ENCODE measurements at places on chromosomes 5 and 9. TPM values are rescaled to one million over a fixed set of nuclear protein-coding genes. Genes with fewer than 3 reads are reported as not detected.

The CNTNAP3B gene
- 7.1 TPM for total RNA-seq

The NOP16 gene
- total RNA-seq: 35.0 TPM

The PCDHGA9 gene
- 5.3 TPM for total RNA-seq

The ACSL6 gene
- 1.1 TPM for total RNA-seq

DNA sequence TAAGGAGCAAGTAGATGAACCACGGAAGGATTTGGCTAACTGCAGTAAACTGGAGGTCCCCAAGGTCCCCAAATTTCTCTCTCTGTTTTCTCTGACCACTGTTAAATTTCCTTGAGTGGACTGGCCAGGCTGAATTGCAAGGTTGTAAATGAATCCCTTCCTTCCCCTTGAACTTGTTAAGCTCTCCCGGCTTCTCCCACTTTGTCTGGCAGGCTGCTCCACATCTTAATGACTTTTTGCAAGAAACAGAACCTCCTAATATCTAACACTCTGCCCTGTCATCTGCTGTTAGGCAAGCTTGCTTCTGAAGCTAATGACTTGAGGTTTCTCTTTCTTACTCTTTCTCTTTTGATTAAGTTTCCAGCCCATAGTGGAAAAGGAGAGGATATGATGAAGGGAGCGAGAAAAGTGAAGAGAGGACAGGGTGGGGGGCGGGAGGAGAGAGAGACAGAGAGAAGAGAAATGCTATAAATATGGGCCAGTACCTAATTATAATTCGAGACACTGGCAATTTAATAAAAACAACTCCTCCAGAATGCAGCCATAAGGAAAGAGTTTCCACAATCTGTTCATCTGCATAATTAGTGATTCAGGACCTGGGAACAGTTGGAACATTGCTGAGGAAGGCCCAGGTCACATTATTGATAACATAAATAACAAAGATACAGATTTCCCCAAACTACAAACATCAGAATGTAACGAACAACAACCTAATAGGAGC lies 437.3 kb upstream of the MPDZ start:
- no peak for DNase-seq

DNA sequence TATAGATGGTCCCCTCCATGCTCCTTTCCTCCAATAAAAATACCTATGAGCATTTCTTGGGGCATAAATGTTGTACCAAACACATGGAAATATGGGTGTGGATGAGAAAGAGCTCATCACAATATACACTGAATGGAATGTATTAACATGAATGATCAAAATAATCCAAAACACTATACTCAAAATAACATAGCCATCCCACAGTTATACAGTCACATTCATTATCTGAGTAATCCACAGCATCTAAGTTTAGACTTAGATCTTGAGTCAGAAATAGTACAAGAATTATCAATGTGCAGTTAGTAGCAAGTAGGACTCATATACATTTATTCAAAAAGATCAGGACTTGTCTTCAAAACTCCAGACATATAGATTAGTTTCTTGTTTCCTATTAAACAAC lies 175.2 kb upstream of the NREP start:
- DNase-seq: no peak

DNA sequence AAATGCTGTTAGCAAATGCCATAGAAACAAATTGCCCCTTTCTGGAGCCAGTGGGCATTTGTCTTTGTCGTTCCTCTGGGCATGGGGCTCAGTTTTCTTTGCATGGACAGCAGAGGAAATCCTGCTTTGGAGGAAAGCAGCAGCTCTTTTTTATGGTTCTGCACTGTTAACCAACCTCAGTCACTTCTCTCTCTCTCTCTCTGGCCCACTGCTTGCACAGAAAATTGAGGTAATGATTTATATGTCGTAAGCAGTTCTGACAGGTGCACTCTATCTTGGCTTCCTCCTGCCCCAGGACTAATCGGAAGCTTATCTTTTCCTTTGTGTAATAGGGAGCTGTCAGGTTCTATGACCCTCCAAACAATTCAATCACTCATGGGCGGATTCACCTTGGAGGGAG lies 159.6 kb upstream of the GPR151 start:
- no peak for DNase-seq

GRCh38 chr5:97547999-97548738 lies 365.1 kb upstream of the RIOK2 start:
- DNase-seq: no peak

DNA sequence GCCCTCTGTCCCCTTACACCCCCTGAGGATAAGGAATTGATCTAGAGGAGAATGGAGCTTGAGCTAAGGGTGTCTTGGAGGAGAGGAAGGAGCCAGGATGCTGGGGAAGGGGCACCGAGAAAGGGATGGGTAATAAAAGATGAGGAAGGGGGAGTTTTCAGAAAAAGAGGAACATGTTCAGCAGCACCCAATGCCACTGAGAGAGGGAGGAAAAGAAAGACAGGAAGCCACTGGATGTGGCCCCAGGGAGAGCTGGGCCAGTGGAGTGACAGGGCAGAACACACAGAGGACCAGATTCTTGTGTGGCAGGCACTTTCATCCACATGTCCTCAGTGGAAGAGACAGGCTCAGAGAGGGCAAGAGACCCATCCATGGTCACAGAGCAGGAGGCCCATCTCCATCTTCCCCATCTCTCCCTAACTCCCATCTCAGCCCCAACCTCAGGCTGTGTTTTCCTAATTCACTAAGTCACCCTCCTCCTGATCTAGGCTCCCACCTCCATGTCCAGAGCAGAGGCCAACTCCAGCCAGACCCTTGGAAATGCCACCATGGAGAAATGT lies 7.2 kb downstream of the PFN3 start:
- DNase-seq: no peak

DNA sequence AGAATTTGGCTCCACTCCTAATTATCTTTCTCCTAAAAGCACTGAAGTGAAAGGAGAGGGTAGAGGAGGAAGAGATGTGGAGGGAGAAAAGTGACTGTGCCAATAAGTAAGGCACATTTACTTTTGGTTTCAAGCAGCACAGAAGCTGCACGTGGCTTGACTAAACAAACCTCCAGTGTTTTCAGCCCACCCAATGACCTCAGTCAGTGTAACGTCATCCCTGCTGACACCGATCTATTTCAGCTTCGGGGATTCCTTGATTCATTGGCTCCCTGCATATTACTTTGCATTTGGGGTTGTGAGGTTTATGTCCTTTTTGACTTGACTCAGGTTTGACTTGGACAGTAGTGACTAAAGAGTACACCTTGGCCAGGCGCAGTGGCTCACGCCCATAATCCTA lies 35.6 kb upstream of the NIM1K start:
- no peak for DNase-seq

GRCh38 chr5:95262933-95263660 lies 21.8 kb downstream of the MCTP1 start:
- DNase-seq: no peak

DNA sequence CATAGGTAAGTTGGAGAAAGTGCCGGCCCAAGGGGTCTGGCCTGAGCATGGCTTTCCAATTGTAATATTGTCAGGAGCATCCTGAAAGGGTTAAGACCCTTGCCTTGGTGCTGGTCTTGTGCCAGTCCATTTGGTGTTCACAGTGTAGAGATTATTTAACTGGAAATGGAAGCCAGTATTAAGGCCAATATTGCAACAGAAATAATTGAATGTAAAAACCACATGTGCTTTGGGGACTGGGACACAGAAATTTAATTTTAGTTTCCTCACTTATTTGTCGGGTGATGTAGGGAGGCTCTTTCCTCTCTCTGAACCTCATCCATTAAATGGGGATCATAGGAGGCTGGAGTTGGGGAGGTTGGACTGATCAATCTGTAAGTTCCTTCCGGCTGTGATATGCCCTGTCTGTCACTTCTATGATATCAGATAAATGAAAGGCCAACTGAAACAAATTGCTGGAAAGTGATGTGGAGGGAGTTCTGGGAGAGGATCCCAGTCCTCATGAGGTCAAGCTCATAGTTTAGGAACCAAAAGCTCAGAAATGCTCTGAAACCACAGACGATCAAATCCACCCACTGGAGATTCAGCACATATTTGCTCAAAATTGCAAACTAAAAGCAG lies 54.8 kb upstream of the COL15A1 start:
- DNase-seq: no peak

GRCh38 chr5:146426853-146427618 lies 20.1 kb upstream of the TCERG1 start:
- DNase-seq: no peak

- no peak for DNase-seq
Measured at GRCh38 chr9:113701774-113702755, 174.0 kb upstream of the ZNF618 start.

- no peak for DNase-seq
Measured at GRCh38 chr5:144467792-144468191, 297.1 kb downstream of the KCTD16 start.
